Stomach (tissue), 19 donors: ENCODE measurements at places on chromosomes 5 and 9.

GRCh38 chr9:105157171-105157583, 87.3 kb upstream of the SLC44A1 start:
- peak; percentile 40 for DNase-seq

DNA sequence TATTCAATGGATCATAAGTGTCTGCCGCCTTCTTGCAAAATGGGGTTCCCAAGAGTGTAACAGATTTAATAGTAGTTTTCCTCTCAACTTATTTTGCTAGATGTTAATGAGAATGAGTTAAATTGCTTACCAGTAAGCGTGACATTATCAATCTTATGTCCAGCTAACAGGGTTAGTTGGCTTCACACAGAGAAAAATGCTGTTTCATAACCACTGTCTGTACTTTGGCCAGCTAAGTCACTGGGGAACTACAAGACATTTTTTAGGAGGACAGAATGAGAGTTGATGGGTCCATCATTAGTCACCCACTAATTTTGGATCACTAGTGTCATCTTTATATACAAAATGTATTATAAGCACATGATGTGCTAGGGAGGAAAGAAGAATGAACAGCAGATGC, 1.4 kb downstream of the CDC37L1 start:
- peak; percentile 30 for DNase-seq

DNA sequence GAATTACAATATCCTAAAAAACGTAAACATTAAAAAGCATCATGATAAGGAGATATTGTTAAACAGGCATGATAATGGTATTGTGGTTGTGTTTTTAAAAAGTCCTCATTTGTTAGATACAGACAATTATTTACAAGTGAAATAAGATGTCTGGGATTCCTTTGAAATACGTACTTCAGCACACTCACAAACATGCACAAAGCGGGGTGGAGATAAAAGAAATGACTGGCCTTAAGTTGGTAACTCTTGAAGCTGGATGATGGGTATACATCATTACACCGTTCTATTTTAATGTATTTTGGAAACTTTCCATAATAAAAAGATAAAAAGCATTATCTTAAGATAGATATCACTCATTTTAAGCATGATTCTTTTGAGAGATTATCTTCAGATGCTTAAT, 1.0 kb downstream of the FAM200C start:
- no peak for DNase-seq

DNA sequence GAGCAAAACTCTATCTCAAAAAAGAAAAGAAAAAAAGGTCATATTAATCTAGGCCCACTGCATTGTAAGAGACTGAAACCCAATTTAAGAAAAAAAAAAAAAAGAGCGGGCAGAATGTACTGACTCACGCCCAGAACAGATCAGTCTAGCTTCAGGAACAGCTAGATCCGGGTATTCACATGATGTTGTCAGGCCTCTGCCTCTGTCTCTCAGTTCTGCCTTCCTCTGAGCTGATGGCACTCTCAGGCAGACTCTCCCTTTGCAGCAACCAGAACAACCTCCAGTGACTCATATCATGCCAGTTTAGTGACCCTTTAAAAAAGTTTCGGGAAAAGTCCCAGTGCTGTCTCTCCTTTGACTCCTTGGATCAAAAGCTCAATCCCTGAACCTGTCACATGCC, 53.0 kb downstream of the NEURL1B start:
- no peak for DNase-seq

GRCh38 chr5:100905259-100905914, 2.3 kb upstream of the ST8SIA4 start:
- no peak for DNase-seq

DNA sequence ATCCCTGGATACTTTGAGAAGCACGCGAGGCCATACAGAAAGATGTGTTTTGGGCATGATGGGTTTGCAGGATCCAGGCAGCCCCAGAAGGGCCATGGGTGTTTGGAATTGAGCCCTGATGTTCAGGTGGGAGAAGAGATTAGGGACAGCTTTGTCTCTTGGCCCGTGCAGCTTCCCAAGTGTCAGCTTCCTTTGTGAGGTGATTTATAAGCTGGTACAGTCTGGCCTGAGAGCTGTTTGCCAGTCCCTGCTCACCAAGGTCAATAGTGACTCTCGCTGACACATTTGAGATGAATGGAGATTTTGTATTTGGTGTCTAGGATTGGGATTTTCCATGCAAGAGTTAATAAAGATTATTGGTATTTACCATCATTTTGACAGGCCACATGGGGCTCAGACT, 165.9 kb downstream of the ICE1 start:
- no peak for DNase-seq

DNA sequence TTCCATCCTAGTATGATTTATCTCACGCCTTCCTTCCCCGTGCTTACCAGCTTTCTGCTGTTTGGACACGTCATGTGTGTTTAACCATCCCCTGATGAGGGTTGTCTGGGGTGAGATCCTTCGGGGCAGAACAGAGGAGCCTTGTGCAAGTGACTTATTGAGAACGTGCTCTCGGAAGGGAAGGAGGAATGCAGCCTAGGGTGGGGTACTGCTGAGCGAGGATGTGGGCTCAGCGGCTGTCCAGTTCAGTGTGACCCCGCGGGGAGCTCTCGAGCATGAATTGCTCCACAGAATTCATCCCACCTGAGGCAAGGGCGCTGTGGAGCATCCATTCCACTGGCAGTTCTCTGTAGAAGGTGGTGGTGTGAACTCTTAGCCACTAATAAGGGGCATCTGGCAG, 4.0 kb downstream of the MYOZ3 start:
- peak; percentile 36 for DNase-seq

GRCh38 chr5:35360671-35361070, 130.4 kb upstream of the PRLR start:
- DNase-seq, result no peak

- DNase-seq, result no peak
These were observed 22.3 kb downstream of the MINAR2 start for GRCh38 chr5:129770024-129770820.

DNA sequence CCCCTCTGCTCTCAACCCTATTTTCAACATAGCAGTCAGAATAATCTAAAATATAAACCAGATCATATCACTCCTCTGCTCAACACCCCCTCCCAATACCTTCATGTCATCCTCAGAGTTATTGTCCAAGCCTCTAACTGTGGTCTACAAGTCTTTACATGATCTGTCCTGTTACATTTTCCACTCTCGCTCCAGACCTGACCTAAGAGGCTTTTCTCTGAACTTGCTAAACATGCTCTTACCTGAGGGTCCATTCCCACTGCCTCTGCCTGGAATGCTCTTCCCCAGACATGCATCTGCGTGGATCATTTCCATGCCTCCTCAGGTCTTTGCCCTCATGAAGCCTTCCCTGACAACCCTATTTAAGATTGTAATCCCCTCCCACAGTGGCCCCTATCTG, 12.0 kb downstream of the NIPSNAP3B start:
- DNase-seq, result no peak

- DNase-seq, result no peak
These were observed 102.9 kb downstream of the LIFR start for GRCh38 chr5:38453506-38453905.

- DNase-seq, result no peak
These were observed 118.6 kb downstream of the SEMA6A start for GRCh38 chr5:116456036-116456435.
